ENCODE measurements at places on chromosomes 13 and 19.

DNA sequence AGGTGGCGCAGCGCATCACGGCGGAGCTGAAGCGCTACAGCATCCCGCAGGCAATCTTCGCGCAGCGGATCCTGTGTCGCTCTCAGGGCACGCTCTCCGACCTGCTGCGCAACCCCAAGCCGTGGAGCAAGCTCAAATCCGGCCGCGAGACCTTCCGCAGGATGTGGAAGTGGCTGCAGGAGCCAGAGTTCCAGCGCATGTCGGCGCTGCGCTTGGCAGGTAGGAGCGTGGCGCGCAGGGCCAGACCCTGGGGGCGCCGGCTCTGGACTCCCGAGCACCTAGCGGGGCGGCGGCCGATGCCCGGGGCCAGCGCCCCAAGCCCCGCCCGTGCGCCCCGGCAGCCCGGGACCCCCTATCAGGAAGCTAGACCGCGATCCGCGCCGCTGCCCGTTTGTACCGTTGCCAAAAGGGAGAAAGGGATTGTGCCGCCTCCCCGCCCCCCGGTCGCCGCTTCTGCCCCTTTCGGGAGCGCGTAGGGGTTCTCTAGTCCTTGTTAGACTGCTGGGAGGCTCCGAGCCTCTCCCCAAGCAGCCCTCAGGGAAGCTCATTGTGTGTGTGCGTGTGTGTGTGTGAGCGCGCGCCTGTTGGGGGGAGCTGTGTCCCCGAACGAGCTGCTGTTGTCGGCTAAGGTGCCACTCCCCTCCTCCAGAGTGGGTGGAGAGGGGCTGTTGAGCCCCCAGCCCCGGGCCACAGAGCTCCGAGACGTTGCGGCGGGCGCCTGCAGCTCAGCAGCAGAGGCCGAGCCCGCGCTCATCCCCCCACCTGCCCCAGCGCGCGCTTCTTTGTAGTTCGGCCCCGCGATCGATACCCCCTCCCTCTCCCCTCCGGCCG is 1.5 kb downstream of the ONECUT3 start:
- DNase-seq, result no peak

- no peak for DNase-seq
Observed at GRCh38 chr19:55257461-55258420, 1.1 kb downstream of the PPP6R1 start.

- no peak for DNase-seq
Observed at GRCh38 chr13:105991622-105992277, 543.7 kb downstream of the EFNB2 start.

- no peak for DNase-seq
Observed at GRCh38 chr19:35905178-35905727, 2.8 kb downstream of the TYROBP start.

DNA sequence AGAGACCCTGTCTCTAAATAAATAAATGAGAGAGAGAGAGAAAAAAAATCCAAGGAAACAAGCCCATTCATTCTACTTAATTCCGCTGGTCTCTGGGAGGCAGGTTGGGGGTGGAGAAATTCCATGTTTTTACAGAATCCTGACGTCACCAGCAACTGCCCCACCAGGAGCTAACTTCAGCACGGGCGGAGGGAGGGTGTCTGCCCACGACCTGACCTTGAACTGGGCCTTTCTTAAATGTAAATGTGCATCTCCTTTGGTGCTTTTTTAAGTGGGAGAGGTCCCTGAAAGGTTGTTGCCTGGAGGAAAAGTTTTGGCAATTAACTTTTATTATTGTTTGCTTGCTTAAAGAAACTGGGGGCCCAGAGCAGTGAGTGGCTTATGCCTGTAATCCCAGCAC is 15.5 kb downstream of the KLF2 start:
- DNase-seq, result no peak

GRCh38 chr13:51267622-51268021 is 45.4 kb downstream of the FAM124A start:
- no peak for DNase-seq

DNA sequence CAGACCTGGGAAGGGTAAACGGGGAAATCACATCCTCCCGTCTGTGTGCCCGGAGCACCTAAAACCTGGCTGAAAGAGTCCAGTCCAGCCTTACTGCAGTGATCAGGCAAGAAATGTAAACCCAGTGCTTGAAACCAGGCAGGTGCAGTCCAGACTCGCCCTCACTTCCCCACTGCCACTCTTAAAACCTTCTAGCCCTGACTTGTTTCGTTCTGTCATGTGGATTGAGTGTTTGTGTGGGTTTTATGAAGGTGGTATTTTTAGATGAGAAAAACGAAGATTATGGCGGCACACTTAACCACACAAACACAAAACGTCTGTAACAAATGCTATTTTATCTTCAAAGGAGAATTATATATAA is 839 bp upstream of the CKAP2 start:
- DNase-seq, result no peak

GRCh38 chr19:30792561-30793505 is 420.6 kb downstream of the ZNF536 start:
- no peak for DNase-seq

GRCh38 chr13:111302045-111302726 is 18.3 kb upstream of the TEX29 start:
- no peak for DNase-seq

- no peak for DNase-seq
Observed at GRCh38 chr19:48149430-48149829, 20.7 kb downstream of the LIG1 start.

GRCh38 chr19:10566658-10567410 is 1.0 kb upstream of the KRI1 start:
- no peak for DNase-seq

DNA sequence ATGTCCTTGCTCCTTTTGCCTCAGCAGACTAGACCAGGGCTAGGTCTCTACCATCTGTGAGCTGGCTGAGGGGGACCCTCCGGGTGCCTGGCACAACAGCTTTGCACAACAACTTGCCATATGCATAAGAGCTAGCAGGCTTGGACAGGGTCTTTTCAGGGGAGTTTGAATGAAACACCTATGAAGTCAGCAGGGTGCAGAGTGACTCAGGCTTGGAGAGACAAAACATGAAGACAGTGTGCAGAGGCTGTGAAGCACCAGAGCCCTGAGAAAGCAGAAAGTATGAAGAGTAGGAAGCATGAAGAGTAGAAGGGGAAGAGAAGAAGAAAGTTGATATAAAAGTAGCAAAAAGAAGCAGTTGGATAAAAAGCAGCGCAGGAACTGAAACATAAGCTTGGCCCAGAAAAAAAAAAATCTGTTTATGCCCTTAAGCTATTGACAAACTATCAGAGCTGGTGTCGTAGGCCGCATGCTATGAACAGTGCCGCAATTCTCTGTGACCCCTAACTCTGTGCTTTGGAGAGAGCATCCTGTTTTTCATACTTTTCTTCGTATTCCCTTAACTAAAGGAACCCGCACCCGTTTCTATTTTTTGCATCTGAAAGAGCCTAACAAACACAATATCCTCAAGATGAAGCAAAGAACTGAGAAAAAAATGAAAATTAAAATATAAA is 52.7 kb upstream of the FAM216B start:
- DNase-seq, result peak; percentile 20
